ENCODE measurements at places on chromosomes 3 and 15.

- no peak for DNase-seq
Measured at GRCh38 chr3:156349111-156349510, 205.8 kb downstream of the SSR3 start.

DNA sequence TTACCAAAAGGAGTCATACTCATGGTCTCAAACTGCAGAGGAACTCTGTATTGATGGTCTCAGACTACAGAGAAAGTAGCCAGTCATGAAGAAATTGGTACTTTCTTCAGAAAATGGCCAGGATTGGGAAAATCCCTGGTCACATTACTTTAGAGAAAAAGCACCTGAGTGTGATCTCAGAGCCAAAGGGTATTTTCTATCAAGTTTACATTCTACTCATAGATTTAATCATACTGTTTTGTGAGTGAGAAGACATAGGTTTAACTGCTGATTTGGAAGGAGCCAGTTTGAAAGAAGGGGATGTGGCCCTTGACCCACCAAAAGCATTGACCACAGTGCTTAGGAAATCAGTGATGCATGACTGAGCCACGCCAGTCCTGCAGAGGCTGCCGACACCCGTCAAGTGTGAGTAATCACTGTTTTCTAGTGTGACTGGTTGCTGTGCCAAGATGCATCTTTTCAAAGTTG, 203.6 kb downstream of the AKAP13 start:
- peak; percentile 54 for DNase-seq

GRCh38 chr3:112498914-112499711, at the start of gene BTLA:
Gene BTLA, minus strand, starts transcription at chr3:112499472. Its CDS starts 114 bp downstream, at chr3:112499358.
- DNase-seq, result peak; percentile 36

DNA sequence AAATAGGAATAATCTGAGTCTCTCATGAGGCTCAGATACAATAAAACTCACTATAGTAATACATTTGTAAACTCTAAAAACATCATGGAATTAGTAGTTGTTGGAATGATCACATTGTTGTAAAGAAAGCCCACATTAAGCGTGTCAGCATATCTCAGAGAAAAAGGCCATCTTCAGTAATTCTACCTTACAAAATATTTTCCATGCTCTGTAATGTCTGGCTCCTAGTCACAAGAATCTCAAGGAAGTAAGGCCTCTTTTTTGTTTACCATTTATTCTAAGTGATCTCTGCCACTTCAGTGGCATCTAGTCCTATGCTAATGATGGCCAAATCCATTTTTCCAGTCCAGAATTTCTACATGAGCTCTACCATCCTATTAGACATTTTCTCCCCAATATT, 240.2 kb upstream of the ZNF717 start:
- DNase-seq, result no peak

DNA sequence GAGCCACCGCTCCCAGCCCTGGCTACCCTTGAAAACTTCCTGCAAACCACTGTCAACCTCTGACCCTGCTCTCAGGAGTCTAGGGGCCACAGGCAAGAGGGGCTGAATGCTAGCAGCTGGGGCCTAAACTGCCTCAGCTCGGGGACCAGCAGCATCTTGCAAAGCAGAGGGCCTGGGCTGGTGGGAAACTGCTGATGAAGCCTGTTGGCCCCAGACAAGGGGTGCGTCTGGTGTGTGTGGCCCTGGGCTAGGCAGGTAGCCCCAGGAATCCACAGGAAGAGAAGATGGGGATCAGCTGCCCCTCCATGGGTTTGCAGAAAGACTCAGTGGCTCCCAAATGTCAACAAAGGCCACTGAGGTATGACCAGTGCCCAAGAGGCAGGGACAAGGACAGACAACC, 8.2 kb upstream of the POLG start:
- no peak for DNase-seq

DNA sequence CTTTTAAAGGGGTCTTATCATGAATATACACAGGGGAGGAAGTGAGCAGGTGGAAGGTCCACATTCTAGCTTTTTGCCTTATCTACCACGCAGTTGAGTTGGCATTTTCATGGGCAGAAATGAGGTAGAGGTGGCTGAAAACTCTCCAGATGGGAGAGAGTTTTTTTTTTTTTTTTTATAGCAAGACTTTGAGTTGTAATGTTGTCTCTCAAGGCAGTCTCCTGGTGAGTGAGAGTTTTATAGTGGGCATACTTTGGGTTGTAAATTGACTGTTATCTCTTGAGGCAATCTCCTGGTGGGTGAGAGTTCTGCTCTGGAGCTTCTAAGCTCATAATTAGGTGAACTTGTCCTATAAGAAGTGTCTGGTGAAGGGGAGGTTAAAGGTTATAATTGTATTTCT, 191.7 kb upstream of the NAALADL2 start:
- no peak for DNase-seq

GRCh38 chr15:94457661-94458060, 226.3 kb downstream of the MCTP2 start:
- DNase-seq, result no peak

GRCh38 chr3:60809857-60810610, 441.2 kb downstream of the FHIT start:
- DNase-seq, result no peak

- no peak for DNase-seq
Measured at GRCh38 chr3:101243285-101244211, 76.8 kb downstream of the IMPG2 start.

- DNase-seq, result no peak
Measured at GRCh38 chr3:148998297-148998696, 7.0 kb downstream of the GYG1 start.

- DNase-seq, result peak; percentile 61
Measured at GRCh38 chr3:184320104-184320445, 5.7 kb downstream of the EIF4G1 start.

DNA sequence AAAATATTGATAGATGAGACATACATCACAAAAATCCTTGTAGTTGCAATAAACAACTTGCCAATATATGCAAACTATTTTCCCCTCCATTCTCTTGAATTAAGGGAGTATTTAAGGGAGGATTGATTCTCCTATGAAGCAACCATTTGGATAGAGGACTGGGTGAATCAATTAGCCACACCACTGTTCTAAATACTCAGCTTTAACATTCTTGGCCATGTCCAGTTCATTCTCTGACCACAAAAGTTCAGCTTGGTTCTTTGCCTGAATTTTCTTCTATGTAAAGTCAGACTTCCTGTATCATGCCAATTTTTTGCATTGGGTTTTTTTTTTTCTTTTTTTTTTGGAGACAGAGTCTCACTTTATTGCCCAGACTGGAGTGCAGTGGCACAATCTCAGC, 15.8 kb upstream of the SEC11A start:
- DNase-seq, result no peak

DNA sequence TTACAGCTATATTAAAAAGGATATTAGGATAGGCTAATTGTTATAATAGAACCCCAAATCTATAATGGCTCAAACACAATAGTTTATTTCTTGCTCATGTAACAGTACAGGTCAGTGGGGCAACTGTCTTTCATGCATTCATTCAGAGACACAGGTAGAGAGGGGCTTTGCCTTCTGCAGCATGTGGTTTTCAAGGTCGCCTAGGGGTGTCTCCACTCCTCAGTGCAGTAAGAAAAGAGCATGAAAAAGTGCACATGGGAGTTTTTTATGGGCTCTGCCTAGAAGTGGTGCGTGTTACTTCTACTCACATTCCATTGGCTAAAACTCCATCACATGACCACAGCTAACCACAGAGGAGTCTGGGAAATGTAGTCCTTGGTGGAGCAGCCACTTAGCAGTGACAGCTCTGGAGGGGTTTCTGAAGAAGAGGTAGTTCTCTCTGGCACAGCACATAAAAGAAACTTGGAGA, 1.8 kb downstream of the ZBTB38 start:
- DNase-seq, result peak; percentile 83

GRCh38 chr3:57956119-57956832, 51.9 kb upstream of the FLNB start:
- DNase-seq, result no peak

DNA sequence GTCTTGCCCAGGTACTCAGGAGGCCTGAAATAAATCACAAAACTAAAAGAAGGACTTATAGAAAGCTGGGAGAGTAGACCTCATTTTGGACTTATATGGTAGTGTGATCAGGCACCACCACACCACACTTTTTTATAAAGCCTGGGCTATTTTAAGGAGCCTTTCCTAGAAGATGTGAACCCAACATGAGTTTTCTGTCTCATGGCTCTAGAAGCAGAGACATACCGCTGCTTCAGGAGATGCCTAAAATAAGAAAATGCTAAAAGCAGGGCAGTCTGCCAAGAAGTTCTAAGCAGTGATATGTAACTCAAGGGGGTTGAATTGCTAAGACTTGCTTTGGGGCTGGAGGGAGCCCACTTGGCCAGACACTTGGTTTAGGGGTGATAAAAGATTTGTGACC, 49.6 kb downstream of the SUMF1 start:
- no peak for DNase-seq

DNA sequence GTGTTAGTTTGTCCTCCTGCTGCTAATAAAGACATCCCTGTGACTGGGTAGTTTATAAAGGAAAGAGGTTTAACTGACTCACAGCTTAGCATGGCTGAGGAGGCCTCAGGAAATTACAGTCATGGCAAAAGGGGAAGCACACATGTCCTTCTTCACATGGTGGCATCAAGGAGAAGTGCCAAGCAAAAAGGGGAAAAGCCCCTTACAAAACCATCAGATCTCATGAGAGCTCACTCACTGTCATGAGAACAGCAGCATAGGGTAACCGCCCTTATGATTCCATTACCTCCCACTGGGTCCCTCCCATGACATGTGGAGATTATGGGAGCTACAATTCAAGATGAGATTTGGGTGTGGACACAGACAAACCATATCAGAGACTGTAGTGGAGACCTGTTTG, 27.0 kb downstream of the TM2D3 start:
- DNase-seq, result peak; percentile 18

DNA sequence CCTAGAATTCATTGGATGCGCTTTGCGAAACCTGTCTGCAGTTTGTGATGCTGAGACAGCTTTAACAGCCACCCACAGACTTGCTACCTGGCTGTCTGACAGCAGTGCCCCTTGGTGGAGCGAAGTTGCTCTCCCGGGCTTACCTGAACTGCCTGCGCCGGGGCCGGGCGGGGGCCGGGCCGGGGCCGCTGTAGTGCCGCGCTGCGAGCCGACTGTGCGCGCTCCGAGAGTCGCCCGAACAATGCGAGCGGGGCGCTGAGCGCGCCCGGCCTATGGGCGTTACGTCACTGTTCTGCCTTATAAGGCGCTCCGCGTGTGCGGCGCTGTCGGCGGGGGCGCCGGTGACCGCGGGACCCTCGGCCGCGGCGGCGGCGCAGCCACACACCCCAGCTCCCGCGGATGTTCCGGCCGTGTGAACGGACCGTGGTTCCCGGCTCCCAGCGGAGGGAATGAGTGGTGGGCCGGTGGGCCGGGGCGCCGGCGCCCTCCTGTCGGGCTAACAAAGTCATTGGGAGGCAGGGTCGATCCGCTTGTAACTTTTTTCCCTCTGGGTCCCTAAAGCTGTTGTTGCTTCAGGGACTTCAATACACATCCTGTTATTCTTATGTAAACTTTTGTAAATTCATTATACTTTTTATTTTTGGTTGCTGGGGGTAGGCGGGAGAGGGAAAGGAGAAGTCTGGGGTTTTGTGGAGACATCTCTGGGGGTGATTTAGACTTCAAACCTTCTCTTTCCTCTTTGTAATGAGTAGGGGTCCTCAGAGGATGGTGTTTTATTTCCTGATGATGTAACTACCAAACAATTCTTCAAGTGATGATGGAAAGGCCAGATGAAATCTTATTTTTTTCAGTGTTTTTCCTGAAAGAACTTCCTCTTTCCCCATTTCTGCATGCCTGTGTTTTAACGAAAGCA, 58.5 kb downstream of the CMSS1 start:
- DNase-seq, result peak; percentile 73

DNA sequence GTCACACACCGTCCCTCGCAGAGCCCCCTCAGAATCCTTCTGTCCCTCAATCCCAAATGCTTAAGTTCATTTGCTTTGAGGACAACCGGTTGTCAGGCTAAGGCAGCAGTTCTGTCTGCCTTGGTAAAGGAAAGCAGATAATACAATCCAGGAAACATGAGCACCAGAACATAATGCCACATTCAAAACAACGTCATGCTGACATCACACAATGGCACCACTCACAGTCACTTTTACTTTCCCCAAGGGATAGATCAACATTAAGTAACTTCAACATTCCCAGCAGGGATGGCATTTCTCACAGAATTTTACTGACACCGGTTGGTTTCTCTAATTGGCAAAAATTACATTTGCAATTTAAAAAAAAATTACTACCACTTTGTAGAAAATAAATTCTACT, 74.6 kb upstream of the PSMD6 start:
- DNase-seq, result no peak

DNA sequence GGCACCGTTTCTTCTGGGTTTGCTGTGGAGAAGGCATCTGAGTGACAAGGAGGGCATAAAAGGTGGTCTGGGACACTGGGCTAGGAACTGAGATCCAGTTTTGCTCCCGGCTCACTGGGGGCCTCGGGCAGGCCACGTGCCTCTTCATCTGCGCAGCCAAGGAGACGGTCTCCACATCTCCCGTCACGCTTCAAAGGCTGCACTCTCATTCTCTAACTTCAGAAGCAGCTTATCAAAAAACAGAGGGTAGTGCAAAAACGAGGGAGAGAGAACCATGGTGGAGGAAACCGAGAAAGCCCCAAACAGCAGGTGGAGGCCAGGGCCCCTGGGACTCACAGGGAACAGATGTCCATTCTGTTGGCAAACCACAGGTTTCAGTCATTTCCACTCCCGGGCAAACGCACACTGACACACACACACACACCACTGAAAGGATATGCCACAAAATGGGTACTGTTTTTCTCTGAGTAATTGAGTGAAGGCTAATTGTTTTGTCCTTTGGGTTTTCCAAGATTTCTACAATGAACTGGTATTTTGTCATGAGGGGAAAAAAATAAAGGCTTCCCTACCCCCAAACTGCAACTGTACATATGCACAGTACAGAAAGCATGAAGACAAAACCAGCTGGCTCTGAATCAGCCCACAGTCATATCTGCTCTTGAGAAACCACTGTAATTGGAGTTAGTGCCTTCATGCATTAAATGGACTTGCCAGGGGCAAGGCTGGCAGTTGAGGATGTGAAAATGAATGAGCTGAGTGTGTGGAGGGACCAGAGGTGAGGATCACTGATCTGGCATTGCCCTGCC, 71.9 kb downstream of the MGLL start:
- no peak for DNase-seq

- DNase-seq, result peak; percentile 32
Measured at GRCh38 chr3:39149059-39149455, 4.3 kb downstream of the CSRNP1 start.

DNA sequence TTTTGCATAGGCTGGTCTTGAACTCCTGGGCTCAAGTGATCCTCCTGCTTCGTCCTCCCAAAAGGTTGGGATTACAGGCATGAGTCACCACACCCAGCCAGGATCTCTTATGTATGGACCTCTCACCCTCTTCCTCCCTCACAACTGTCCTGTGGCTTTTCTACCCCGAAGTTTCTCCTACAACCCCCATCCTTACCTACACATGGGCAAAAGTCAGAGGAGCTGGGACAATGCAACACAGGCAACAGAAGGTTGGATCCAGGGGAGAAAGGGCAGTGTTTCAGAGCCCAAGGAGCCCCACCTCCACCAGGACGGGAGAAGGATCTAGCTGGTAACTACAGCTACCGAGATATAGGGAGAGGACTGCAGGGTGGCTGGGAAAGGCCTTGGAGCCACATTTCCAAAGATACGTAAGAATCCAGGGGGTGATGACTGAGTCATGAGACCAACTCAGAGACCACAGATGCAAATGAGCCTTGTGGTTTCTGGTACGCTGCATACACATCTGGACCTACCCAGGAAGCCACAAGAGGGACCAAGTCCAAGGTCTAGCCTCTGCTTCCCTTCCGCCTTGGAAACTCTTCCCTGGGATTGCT, 13.6 kb downstream of the IGDCC4 start:
- DNase-seq, result no peak
